ENCODE measurements at places on chromosomes 7 and 10.

DNA sequence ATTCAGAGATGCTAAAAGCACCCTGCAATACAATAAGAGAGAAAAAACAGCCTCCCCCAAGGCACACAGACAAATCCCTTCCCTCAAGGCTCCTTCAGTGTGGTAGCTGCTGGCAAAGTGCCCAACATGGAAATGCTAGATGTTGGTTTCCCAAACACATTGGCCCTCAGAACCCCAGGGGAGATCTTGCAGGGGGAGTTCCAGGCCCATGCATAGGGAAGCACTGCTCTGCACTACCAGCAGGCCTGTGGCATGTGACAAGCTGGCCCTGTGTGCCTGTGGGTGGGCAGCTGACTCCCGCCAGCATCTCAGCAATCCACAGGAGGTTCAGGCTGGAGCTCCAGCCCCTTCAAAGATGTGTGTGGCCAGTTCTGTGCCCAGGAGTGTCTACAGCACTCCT lies 16.8 kb upstream of the CSGALNACT2 start:
- no peak for DNase-seq

- DNase-seq = no peak
These were observed 184.0 kb upstream of the PLXNA4 start for GRCh38 chr7:132760244-132760623.

- no peak for DNase-seq
These were observed 1.6 kb upstream of the ARHGAP12 start for GRCh38 chr10:31930023-31930751.

- DNase-seq = no peak
These were observed 232.9 kb downstream of the DYNC1I1 start for GRCh38 chr7:96005271-96005670.

All from Right ventricle myocardium inferior (tissue), 1 donor.